Stimulated activated CD8-positive, alpha-beta memory T cell treated with anti-CD3 and anti-CD28 coated beads, Interleukin-4, amount 100 ng/mL, for 4 hours (primary cell): ENCODE measurements at places on chromosomes 3 and 15.

DNA sequence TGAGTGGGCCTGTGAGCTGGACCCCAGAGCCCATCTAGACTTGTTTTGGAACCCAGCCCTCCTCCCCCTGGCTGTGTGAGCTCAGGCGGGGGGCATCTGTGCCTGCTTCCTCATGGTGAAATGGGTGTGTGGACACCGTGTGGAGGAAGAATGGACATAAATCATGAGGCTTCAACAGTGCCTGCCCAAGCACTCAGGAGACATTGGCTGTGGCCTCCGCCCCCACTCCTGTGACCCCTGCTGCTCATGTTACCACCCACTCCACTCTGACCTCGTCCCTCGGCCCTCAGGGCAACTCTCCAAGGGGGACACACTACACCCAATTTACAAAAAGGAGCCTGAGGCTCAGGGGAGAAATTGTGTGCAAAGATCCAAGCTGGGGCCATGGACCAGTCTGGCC lies 16.6 kb downstream of the TPRA1 start:
- no peak for DNase-seq

DNA sequence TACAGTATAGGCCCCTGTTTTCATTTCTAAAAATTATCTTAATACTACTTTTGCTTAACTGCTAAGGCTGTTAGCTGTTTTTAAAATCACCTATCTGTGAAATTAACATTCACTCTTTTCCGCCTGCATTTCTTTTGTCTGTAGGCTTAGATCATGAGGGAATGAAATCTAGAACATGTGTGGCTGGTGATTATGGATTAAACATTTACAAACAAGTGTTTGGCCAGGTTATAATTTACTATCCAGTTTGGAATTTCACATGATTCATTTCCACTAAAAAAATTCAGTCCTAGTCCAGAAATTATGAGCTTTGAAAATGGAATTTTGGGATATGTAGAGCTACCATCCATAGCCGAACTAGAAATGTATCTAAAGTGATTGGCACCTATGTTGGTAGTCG lies 39.1 kb downstream of the GOLM2 start:
- no peak for DNase-seq

GRCh38 chr15:90933301-90933700 lies 952 bp upstream of the HDDC3 start:
- no peak for DNase-seq

GRCh38 chr3:161990036-161990435 lies 493.4 kb downstream of the OTOL1 start:
- DNase-seq = no peak

DNA sequence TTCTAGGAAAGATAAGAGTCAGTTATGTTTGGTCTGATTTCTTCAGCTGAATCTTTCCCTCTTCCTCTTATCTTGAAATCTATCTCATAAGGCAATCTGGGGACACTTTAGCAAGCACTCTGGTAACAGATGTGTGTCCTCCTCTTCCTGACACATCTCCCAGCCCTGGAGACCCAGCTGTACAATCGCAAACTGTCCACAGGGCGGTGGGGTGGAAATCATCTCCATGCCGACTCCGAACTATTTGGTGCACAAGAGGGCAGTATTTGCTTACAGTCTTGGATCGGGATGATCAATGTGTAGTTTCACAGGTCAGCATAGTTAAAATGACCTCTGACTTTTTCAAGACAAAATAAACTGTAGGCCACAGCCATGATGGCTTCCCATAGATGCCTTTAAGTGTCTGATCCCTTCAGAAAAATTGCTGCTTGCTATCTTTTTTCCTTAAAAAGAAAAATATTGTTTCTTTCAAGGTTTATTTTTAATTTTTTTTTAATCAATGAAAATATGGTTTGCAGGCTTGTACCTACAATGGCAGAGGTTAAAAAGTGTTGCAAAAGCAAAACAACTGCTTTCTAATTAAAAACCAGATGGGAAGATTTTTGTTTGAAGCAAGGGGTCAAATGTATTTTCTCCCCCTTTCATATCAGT lies 17.7 kb downstream of the EEFSEC start:
- no peak for DNase-seq

GRCh38 chr3:186226482-186226881 lies 117.6 kb upstream of the ETV5 start:
- DNase-seq = no peak

DNA sequence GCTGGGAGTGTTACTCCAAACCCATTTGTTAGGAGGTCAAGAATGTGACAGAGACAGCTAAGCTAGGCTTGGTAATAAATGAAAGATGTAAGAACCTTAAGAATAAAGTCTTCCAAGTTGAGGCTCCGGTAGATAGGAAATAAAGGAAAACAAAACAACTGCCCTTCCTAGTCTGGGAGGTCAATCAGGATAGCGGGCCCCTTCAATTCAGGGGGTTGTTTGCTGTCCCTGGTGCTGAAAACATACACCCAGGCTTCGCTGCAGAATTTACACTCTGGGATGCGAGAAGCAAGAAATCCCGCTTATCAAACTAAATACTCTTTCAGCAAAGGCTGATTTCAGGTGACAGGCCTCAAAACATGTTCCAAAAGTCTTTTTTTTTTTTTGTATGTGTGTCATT lies 393.4 kb downstream of the NTRK3 start:
- no peak for DNase-seq

DNA sequence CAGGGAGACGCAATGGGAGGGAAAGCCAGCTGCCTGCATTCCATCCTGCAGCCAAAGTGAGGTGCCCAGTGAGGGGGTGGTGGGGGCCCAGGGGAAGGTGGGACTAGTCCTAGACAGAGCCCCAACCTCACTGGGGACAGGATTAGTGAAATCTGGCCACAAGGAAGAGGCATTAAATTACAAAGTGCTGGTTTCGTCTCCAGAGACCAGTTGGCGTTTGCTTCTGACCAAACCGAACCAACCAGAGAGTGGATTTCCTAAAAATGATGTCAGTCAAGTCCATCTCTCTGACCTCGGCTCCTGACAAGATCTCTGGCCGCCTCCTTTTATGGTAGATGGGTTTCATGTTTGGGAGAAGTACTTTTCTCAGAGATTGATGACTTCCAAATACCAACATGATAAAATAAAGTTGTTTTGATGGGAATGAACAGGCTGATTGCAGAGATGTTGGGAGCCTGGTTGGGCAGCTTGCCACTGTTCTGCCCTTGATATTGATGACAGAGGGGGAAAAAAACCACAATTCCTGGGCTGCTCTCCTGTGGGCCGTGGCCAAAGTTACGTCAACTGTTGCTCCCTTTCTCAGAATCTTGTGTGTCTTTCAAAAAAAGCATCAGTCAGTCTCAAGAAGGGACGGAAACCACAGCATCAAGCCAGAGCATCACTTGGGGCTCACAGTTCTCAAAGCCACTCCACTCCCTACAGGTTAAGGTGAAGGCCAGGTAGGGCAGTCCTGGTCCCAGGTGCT lies 24.6 kb downstream of the ITGA11 start:
- DNase-seq = no peak

- no peak for DNase-seq
These were observed 593 bp downstream of the FAM219B start for GRCh38 chr15:74906067-74906449.

DNA sequence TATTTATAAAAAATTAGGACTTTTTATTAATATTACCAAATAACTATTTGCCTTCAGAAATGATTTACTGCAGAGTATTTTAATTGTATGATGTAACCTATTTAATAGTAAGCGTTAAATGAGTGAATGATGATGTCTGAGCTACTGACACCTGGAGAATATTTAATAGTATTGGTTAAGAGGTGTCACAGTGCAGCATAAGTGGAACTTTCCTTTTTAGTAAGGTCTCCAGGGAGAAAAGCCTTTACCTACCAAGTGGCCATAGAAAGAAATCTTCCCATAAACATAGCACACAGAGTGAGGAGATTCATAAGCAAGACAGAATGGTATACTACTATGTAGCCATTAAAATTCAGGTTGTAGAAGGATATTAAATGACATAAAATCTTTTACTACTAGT lies 441.7 kb downstream of the TBL1XR1 start:
- DNase-seq = no peak

GRCh38 chr3:25725810-25726209 lies 57.4 kb downstream of the NGLY1 start:
- DNase-seq = no peak

- no peak for DNase-seq
These were observed 80.0 kb downstream of the AAGAB start for GRCh38 chr15:67174446-67174845.

GRCh38 chr3:71309886-71310285 lies 273.6 kb downstream of the FOXP1 start:
- DNase-seq = no peak
